Activated gamma-delta T cell treated with anti-CD3 and anti-CD28 coated beads, Interleukin-2, amount 50 U/mL, for 16 hours (primary cell): ENCODE measurements at places on chromosomes 2 and 18.

DNA sequence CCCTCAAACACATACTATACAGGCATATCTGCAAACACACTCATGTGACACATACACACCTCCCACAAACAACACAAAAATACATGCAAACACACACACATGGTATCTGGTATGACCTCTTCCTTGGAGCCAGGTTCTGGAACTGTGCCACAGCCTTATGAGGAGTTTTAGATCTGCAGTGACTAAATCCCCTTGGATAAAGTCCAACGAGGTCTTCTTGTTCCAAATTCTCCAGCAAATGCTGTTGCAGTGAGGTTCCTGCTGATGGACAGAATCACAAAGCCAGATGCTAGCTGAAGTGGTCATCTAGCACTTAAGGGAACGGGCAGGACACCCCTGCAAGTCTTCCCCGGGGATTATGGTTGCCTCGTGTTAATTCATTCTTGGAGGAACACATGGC is 54.5 kb upstream of the DAPL1 start:
- no peak for DNase-seq

- DNase-seq = no peak
These were observed 68.8 kb downstream of the ASAP2 start for GRCh38 chr2:9275399-9275798.

DNA sequence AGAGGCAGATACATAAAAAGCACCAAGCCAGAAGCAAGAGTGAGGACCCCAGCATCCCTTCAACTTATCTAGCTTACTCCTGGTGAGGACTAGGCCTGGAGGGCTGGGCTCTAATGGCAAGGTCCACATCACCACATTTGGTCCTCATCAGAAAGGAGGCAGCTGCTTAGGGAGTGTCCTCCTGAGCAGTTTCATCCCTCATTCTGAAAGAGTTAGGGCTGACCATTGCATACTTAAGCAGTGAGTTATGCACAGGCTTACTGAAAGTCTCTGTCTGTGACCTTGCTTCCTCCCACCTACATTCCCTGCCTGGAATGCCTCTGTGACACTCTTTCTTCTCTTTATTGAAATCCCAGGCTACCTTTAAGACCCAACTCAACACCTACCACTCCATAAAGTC is 301.8 kb upstream of the ACVR2A start:
- DNase-seq = no peak

DNA sequence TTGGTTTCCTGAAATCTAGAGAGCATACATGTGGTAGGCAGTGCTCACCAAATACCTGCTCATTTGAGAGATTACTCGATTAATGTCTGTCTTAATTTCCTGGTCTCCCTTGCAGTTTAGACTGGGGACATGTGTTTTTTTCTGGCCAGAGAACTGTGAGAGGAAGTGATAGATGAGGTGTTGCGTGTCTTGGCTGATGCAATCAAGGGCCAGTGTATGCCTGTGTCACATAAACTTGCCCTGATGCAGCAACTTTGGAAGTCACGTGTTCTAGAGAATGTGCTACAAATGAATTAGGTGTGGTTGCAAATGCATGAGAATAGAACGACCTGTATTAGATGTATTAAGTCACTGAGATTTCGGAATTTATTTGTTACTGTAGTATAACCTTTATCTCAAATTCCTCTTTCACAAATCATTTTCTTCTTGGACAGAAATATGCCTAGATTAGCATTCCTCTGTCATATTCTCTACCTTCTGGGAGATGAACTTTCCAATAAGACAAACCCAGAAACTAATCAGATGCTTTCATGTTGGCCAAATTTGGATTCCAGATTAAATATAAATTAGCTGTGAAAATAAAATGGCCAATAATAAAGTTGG is 9.9 kb upstream of the IL1A start:
- no peak for DNase-seq

GRCh38 chr2:109677835-109678580 is 63.8 kb downstream of the SOWAHC start:
- DNase-seq = no peak

- DNase-seq = no peak
These were observed 15.1 kb upstream of the DYTN start for GRCh38 chr2:206733341-206733740.

DNA sequence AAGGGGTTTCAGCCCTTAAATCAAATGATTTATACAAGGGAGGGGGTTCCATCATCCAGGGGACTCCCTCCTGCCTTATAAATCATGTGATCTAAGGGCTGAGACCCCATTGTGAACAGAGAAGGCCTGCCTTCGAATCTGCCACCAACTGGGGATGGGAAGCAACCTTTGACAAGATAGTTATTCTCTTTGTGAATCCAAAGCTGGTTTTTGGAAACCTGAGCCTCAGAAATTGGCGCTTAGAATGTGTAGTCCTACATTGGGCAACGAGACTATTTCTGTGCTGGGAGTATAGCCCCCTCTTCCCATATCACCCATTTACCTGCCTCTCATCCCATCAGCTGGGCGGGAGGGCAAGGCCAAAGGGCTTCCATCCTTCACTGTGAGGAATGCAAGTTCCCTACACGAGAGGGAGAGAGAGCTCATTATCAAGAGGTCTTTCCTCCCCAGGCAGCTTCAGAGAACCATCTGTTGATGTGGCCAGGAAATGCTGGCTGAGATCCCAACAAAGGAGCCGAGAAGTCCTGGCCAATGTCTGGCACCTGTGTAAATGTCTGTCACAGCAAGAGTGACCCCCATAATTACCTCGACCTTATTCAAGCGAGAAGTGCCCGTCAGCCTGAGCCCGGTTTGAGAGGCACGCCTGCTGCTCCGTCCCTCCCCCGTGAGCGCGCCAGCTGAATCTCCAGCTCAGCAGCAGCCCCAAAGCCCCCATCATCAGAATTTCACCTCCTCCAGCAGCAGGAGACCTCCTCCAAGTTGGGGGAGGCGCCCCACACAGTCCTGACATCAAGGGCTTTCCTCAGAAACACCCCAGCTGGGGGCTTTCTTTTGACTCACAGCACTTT is 48.4 kb upstream of the APCDD1 start:
- no peak for DNase-seq

DNA sequence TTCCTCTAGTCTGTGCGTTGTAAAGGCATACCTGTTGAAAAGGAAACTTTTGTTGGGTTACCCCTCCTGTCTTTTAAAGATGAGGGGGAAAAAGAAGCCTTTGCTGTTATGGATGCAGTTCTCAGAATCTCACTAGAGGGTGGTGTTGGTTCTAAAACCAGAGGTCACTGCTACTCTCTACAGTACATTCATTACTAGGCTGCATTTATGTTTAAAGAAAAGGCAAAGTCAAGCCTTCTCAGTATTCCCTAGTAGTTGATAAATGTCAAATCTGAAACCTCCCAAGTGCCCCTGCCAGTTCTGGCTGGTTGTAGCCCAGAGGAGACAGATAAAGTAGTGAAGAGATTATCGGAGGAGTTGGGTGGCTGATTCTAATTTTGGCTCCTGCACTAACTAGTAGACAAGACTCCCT is 1.4 kb upstream of the PLCL1 start:
- no peak for DNase-seq

DNA sequence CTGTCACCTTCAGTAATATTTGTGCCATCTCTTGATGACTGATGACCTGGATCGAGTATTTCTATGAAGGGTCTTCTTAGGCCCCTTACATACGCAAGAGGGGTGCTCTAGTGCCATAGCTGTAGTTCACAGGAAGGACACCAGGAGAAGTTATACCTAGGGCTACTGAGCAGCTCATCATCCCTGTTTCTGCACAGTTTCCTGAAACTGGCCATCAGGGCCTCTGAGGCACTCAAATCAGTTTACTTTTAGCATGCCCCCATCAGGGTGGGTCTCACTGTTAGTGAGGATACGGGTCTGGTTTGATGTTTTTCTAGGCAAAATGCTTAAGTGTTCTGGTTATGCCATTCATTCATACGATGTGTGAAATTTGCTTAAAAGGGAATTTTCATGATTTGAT is 20.0 kb upstream of the FBLN7 start:
- no peak for DNase-seq

GRCh38 chr2:213015387-213016165 is 135.8 kb downstream of the IKZF2 start:
- no peak for DNase-seq

DNA sequence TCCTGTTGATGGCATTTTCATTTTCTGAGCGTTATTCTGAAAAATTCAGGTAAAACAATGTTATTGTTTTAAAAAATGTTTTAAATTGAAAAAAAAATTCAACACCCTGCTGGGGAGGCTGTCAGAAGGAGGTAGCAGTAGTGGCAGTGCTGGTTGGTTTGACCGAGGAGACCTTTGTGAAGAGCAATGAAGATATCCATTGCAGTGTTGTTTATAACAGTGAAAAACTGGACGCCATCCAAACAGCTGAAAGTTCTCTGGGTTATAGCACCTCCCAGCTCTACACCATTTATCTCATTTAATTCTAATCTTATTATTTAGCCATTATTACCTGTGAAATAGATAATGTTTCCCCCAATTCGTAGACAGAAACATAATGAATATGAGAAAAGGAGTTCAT is 12.6 kb upstream of the ITM2C start:
- DNase-seq = no peak

DNA sequence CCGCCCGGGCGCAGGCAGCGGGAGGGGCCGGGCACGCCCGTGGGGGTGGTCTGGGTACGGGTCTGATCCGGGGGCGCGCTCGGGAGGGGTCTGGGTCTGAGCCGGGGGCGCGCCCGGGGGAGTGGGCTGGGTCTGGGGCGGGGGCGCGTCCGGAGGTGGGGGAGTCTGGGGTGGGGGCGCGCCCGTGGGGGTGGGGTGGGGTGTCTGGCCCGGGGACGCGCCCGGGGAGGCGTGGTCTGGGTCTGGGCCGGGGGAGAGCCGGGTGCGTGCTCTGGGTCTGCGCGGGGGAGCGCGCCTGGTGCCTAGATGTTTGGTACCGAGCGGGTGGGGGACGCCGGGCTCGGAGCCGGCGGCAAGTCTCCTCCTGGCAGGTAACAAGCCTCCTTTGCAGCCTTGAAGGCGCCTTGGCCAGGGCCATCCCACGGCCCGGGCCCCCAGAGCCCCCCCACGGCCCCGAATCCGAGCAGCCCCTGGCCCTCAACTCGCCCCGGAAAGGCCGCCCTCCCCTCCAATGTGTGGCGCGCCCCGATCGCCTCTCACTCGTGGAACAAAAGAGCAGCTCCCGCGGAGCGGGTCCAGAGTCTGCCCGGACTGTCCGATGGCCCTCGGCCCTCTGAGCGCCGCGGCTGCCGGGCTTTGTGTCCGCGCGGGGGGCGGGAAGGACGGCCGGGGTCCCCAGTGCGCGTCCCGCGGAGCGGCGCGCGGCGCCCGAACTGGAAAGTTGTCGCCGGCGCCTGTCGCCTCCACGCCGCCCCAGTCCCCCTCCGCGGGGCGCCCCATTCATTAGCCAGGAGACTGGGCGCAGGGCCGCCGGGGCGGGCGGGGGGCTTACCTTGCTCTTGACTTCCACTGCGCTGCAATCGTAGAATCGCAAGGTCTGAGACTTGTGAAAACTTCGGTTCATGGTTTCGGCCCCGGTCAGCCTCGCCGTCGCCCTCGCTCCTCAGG is 595 bp downstream of the PARD6G start:
- no peak for DNase-seq

- DNase-seq = no peak
These were observed 16.3 kb downstream of the SH3RF3 start for GRCh38 chr2:109145286-109145685.

DNA sequence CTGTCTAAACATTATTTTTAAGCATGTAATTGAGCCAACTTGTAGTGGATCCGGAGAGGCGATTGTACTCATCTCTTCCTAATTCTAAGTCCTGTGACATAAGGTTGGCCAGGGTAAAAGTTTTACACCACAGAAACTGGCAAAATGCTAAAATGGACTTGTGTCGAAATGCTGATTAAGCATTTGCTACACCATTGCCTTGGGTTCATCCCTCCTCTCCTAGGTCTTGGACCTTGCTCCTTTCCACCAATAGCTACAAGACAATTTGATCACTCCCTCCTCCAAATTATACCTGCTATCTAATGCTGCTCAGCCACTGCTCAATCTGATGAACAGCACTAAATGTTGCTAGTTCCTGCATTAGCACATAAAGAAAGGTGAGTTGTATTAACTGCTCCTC is 132.7 kb upstream of the EPC2 start:
- DNase-seq = no peak

DNA sequence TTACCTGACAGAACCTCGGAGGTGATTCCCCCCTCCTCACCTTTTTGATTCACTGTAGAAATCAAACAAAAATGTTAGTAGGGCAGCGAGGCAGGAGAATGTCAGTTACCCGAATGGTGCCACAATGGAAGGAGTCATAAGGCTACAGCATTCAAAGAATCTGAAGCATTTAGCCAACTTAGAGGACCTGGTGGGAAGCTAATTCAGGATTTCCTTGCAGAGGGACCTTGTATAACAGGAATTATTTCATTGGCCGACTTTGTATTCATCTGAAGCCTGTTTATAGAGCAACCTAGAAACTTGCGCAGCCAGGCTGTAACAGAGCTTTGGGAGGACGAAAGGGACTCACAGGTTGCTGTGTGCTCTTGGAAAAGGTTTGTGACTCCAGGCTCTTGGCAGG is 129.1 kb upstream of the MMADHC start:
- no peak for DNase-seq

- DNase-seq = no peak
These were observed 17.3 kb upstream of the LBH start for GRCh38 chr2:30213907-30214463.

DNA sequence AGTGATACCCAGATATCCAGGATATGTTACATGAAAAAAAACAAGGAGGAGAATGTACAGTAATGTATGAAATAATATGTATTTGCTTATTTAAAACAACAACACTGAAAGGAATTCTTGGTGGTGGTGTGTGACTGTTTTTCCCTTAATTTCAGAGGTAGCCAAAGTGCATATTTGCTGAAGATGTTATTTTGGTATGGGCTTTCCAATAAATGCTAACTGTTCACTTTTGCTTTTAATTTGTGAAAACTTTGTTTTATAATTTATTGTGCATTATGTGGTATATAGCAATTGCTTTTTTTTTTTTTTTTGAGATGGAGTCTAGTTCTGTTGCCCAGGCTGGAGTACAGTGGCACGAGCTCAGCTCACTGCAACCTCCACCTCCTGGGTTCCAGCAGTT is 7.6 kb downstream of the CCNYL1 start:
- DNase-seq = no peak

- no peak for DNase-seq
These were observed 50.9 kb upstream of the PSME4 start for GRCh38 chr2:54021702-54022101.

GRCh38 chr2:226643946-226644282 is 155.7 kb downstream of the IRS1 start:
- DNase-seq = no peak
